ENCODE measurements at places on chromosomes 12 and 14.

- H3K27me3 ChIP-seq: peaks cover 2% of the 10 kb centered on the region
- no peak for DNase-seq
- no peak overlapping the region for H3K27ac ChIP-seq
- H3K36me3 ChIP-seq: peaks cover 4% of the 10 kb centered on the region
- no peaks in the 10 kb centered on the region for H3K4me1 ChIP-seq
These were observed 125.6 kb downstream of the EML1 start for GRCh38 chr14:99918781-99919180.

- no peak overlapping the region for H3K27ac ChIP-seq
- H3K36me3 ChIP-seq: peaks cover 50% of the 10 kb centered on the region
- H3K4me3 ChIP-seq: no peak overlapping the region
- no peak for DNase-seq
These were observed 60.6 kb downstream of the PTPRB start for GRCh38 chr12:70576341-70577282.

- H3K27me3 ChIP-seq: peaks cover 2% of the 10 kb centered on the region
- no peak overlapping the region for H3K4me3 ChIP-seq
- no peak overlapping the region for H3K27ac ChIP-seq
- H3K36me3 ChIP-seq: no peaks in the 10 kb centered on the region
- no peak for DNase-seq
These were observed 88.0 kb upstream of the GSC start for GRCh38 chr14:94857950-94858349.

- no peak overlapping the region for H3K27ac ChIP-seq
- no peak for DNase-seq
- H3K4me1 ChIP-seq: no peaks in the 10 kb centered on the region
- H3K27me3 ChIP-seq: peaks cover 2% of the 10 kb centered on the region
- H3K4me3 ChIP-seq: no peak overlapping the region
These were observed 15.8 kb upstream of the NINJ2 start for GRCh38 chr12:678747-679712.

- H3K4me1 ChIP-seq: no peaks in the 10 kb centered on the region
- no peak for DNase-seq
- H3K27ac ChIP-seq: no peak overlapping the region
These were observed 59.6 kb upstream of the G2E3 start for GRCh38 chr14:30499358-30499757.

DNA sequence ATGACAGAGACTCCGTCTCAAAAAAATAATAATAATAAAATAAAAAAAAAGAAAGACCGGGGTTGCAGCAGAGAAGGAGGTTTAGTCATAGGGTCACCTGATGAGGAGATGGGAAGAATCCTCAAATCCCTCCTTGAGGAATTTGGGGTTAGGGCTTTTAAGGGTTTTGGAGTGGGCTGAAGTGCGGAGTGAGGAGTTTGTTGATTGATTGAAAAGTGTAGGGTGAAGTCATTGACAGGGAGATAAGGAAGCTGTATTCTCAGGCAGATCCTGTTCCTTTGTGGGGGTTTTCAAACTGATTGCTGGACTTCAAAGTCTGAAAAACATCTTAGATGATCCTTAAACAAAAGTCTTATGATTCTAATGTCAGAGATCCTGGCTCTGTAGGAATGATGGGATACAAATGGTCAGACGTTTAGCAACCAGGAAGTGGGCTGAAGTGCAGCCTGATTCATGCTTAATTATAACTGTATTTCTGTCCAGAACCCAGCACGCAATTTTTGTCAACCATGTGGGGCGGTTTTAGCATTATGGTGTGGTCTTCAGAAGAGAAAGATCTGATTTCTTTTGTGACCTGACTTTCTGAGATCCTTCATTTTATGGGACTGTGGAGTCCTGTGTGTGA lies 16.0 kb downstream of the FNTB start:
- H3K27me3 ChIP-seq: no peaks in the 10 kb centered on the region
- H3K36me3 ChIP-seq: no peaks in the 10 kb centered on the region
- peak overlapping the region; percentile 28 for H3K27ac ChIP-seq
- peak overlapping the region; percentile 39 for H3K4me3 ChIP-seq
- no peak for DNase-seq

DNA sequence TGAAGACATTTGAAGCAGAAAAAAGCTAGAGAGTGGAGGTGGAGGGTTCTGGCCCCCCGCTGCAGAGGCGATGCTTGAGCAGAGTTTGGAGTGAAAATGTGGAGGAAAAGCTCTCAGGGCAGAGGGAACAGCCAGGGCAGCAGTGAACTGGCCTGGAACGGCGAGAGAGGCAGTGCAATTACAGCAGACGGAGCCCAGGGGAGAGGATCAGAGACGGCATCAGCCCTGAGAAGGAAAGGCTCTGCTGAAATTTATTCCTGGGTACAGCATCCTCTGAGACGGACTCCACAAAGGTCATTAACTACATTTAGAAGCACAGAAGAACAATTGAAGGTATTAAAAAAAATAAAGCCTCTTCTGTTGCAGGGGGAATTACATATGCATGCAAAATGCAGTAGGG lies 14.2 kb downstream of the STON2 start:
- H3K27me3 ChIP-seq: peaks cover 3% of the 10 kb centered on the region
- no peak overlapping the region for H3K4me3 ChIP-seq
- no peaks in the 10 kb centered on the region for H3K36me3 ChIP-seq
- no peak overlapping the region for H3K27ac ChIP-seq

- no peaks in the 10 kb centered on the region for H3K4me1 ChIP-seq
- no peak overlapping the region for H3K4me3 ChIP-seq
- no peaks in the 10 kb centered on the region for H3K36me3 ChIP-seq
- no peak overlapping the region for H3K27ac ChIP-seq
These were observed 3.0 kb downstream of the IFI27 start for GRCh38 chr14:94113490-94113889.

- H3K27ac ChIP-seq: peak overlapping the region; percentile 76
- peaks cover 7% of the 10 kb centered on the region for H3K4me1 ChIP-seq
- peaks cover 2% of the 10 kb centered on the region for H3K27me3 ChIP-seq
- no peak for DNase-seq
These were observed 158.0 kb downstream of the RAD51B start for GRCh38 chr14:67977434-67978034.

DNA sequence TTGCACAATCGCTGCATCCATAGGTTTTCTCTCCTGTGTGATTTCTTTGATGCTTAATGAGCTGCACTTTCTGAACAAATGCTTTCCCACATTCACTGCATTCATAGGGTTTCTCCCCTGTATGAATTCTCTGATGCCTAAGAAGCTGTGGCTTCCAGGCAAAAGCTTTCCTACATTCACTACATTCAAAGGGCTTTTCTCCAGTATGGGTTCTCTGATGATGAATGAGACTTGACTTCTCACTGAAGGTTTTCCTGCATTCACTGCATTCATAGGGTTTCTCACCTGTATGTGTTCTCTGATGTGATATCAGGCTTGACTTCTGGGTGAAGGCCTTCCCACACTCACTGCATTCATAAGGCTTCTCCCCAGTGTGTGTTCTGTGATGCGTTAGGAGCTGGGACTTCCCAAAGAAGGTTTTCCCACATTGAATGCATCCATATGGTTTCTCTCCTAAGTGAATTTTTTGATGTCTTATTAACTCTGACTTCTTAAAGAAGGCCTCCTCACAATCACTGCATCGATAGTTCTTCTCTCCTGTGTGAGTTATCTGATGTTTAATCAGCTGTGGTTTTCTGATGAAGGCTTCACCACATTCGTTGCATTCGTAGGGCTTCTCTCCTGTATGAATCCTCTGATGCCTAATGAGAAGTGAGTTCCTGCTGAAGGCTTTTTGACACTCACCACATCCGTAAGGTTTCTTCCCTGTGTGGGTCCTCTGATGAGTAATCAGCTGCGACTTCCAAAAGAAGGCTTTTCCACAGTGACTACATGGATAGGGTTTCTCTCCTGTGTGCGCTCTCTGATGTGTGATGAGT lies 30.3 kb downstream of the ZNF605 start:
- DNase-seq: no peak
- H3K4me3 ChIP-seq: peak overlapping the region; percentile 0
- H3K27ac ChIP-seq: no peak overlapping the region
- H3K36me3 ChIP-seq: peaks cover 69% of the 10 kb centered on the region
- H3K4me1 ChIP-seq: no peaks in the 10 kb centered on the region

DNA sequence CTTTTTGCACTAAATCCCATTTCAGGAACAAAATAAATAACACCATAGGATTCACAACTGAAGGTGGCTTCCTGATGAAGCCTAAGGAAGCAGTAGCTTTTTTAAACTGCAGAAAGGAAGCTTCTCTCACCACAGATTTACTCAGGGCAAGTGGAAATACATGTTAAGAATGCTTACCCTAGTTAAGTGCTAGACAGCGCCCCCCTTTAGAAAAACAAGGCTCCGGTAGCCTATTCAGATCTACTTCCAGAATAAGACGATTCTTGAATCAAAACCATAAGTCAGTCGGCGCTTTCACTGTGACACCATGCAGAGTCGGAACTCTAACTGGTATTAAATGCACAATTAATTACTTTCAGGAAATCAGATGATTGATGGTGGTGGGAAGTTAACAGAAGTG lies 41.9 kb downstream of the E2F7 start:
- no peak overlapping the region for H3K4me3 ChIP-seq
- peaks cover 4% of the 10 kb centered on the region for H3K36me3 ChIP-seq
- H3K27me3 ChIP-seq: peaks cover 4% of the 10 kb centered on the region
- H3K27ac ChIP-seq: no peak overlapping the region
- DNase-seq: no peak
- H3K4me1 ChIP-seq: peaks cover 14% of the 10 kb centered on the region

DNA sequence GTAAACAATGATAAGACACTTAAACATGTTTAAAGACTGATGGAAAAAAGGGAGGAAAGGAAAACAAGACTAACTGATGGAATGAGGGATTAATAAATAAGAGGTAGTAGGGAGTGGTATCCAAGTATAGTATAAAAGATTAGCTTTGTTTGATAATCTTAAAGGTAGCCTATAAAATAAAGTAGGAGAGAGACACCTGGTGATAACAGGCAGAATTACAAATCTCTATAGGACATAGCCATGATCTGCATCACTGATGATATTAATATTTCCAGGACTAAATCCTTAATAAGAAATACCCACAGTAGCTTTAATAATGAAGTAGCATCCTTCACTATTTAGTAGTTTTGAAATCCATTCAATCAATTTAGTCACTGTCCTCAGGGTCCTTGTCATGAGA lies 30.4 kb downstream of the DLGAP5 start:
- no peaks in the 10 kb centered on the region for H3K4me1 ChIP-seq
- H3K27me3 ChIP-seq: peaks cover 2% of the 10 kb centered on the region
- DNase-seq: no peak
- H3K27ac ChIP-seq: no peak overlapping the region
- H3K4me3 ChIP-seq: no peak overlapping the region
- no peaks in the 10 kb centered on the region for H3K36me3 ChIP-seq

- no peak overlapping the region for H3K4me3 ChIP-seq
- H3K4me1 ChIP-seq: peaks cover 32% of the 10 kb centered on the region
- H3K36me3 ChIP-seq: no peaks in the 10 kb centered on the region
- no peak for DNase-seq
- peaks cover 2% of the 10 kb centered on the region for H3K27me3 ChIP-seq
These were observed 74.3 kb downstream of the SRGAP1 start for GRCh38 chr12:63918800-63919300.

GRCh38 chr14:26709019-26709418 lies 111.2 kb upstream of the NOVA1 start:
- no peak for DNase-seq
- no peaks in the 10 kb centered on the region for H3K27me3 ChIP-seq
- no peak overlapping the region for H3K27ac ChIP-seq
- no peaks in the 10 kb centered on the region for H3K36me3 ChIP-seq
- H3K4me3 ChIP-seq: no peak overlapping the region

GRCh38 chr12:108530161-108530560 lies 15.1 kb downstream of the FICD start:
- H3K27ac ChIP-seq: no peak overlapping the region
- H3K36me3 ChIP-seq: peaks cover 42% of the 10 kb centered on the region
- no peaks in the 10 kb centered on the region for H3K4me1 ChIP-seq
- no peak for DNase-seq
- no peaks in the 10 kb centered on the region for H3K27me3 ChIP-seq
- peak overlapping the region; percentile 17 for H3K4me3 ChIP-seq

- H3K27ac ChIP-seq: no peak overlapping the region
- peaks cover 23% of the 10 kb centered on the region for H3K4me1 ChIP-seq
- no peak for DNase-seq
- H3K4me3 ChIP-seq: no peak overlapping the region
- H3K36me3 ChIP-seq: no peaks in the 10 kb centered on the region
- peaks cover 7% of the 10 kb centered on the region for H3K27me3 ChIP-seq
These were observed 4.5 kb downstream of the SELPLG start for GRCh38 chr12:108629151-108629550.

DNA sequence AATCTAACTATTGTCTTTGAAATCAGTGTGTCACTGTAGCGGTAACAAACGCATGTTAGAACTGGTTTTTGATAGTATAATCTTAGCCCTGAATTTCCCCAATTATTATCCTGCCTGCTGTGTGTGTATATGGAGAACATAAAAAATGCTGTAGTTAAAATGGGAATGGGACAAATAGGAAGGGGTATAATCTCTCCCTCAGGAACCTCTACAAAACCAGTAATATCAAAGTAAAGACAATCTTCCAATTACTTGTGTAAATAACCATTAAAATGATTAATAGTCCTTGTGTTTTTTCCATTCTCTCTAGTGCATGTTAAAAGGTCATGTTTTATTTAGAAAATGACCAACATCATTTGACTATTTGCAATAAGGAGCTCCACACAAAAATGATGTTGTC lies 200.1 kb upstream of the TMTC1 start:
- H3K36me3 ChIP-seq: no peaks in the 10 kb centered on the region
- no peak for DNase-seq
- H3K27ac ChIP-seq: no peak overlapping the region
- H3K4me1 ChIP-seq: no peaks in the 10 kb centered on the region
- H3K4me3 ChIP-seq: no peak overlapping the region
- H3K27me3 ChIP-seq: no peaks in the 10 kb centered on the region

GRCh38 chr12:27193854-27194544 lies 50.1 kb upstream of the STK38L start:
- H3K36me3 ChIP-seq: no peaks in the 10 kb centered on the region
- H3K27me3 ChIP-seq: peaks cover 5% of the 10 kb centered on the region
- H3K4me3 ChIP-seq: no peak overlapping the region
- peaks cover 10% of the 10 kb centered on the region for H3K4me1 ChIP-seq
- DNase-seq: no peak

- H3K27me3 ChIP-seq: no peaks in the 10 kb centered on the region
- H3K36me3 ChIP-seq: no peaks in the 10 kb centered on the region
- H3K4me3 ChIP-seq: no peak overlapping the region
These were observed 52.2 kb upstream of the ANP32D start for GRCh38 chr12:48420039-48420775.

- no peaks in the 10 kb centered on the region for H3K4me1 ChIP-seq
- no peak overlapping the region for H3K27ac ChIP-seq
- H3K4me3 ChIP-seq: no peak overlapping the region
These were observed 13.5 kb downstream of the PTGER2 start for GRCh38 chr14:52327374-52328226.

Measured in endothelial cell (in vitro differentiated cells).